Nucleus accumbens (tissue), 56 donors: ENCODE measurements at places on chromosomes 7 and 10.

DNA sequence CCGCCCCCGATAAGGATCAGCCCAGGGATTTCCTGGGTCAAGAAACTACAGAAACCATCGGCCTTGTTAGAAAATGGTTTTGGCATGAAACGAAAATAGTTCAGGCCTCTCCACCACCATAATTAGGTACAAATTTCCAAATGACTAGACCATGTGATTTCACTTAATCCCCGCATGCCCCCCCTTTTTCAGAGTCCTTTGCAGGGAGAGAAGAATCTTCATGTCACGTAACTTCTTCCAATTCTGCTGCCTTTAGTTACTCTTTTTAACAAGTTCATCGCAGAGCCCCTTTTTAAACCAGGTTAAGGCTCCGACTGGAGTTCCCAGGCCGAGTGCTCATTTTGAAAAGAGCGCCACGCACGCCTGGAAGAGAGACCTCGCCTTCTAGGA, 3.4 kb downstream of the PDGFA start:
- DNase-seq = no peak

DNA sequence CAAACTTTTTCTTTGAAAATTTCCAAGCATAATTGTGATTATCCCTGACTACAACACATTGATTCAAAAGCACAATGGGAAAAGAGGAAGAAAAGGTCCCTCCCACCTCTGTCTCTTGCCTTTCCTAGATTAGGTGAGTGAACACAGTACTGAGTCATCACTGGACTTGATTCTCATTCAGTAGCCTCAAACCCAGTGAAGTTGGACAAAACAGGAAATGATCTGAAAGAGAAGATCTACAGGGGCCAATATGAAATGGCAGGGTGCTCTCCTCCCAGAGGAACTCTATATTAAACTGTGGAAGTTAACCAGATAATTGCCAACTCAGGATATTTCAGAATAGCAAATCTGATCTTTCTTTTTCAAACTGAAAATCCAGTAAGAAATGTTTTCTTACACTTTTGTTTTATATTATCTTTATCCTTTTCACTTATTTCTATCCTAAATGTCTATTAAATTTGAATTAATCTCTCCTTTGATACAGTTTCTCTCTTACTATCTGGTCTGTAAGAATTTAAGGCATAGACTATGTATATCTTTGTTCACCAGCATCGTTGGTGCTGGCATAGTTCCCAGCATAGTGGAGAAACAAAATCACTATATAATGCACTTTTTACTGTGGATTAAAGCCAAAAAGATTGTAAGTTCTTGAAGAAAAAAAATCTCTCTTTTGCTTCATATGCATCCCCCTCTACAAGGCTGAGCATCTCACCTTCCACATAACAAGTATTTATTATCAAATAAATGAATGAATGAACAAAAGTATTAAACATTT, 41.4 kb upstream of the IKZF1 start:
- no peak for DNase-seq

DNA sequence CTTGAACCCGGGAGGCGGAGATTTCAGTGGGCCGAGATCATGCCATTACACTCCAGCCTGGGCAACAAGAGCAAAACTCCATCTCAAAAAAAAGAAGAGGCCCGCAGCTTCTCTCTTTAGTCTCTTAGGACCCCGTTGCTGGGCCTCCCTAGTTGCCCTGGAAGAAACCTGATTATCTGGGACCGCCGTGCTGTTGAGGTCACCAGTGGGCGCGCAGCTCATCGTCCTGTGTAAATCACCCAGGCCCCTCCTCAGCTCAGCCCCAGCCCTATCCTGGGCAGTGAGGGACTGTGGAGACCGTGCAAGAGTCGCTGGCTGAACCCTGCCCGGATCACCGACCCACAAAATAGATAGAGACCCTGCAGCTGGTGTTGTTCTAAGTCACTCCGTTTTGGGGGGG, 85.0 kb downstream of the UNCX start:
- no peak for DNase-seq

DNA sequence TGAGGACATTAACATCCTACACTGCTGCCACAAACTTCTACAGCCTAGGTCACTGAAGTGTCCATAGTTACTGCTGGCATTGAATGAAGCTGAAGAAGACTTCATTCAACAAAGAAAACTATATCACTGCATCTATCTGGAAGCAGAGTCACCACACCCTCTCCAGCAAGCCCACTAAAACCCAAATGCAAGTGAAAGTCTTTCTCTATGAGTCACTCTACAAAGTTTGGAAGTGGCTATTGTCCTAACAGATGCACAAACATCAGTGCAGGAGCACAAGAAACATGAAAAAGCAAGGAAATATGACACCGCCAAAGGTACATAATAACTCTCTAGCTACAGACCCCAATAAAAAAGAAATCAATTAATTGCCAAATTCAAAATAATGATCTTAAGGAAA, 43.5 kb upstream of the CAMK2B start:
- DNase-seq = no peak

DNA sequence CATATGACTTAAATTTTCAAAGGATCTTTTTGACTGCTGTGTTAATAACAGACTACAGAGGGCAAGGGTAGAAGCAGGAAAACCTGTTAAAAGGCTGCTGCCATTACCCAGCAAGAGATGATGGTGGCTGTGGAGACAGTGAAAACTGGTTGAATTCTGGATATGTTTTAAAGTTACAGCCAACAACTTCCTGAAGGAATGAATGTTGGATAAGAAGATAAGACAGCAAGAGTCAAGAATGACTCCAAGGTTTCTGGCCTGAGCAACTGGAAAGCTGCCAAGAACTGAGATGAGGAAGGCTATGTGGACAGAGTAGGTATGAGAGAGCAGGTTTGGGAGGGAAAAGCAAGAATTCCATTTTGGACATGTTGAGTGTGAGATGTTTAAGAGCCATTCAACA, 19.1 kb downstream of the CNOT4 start:
- DNase-seq = no peak

DNA sequence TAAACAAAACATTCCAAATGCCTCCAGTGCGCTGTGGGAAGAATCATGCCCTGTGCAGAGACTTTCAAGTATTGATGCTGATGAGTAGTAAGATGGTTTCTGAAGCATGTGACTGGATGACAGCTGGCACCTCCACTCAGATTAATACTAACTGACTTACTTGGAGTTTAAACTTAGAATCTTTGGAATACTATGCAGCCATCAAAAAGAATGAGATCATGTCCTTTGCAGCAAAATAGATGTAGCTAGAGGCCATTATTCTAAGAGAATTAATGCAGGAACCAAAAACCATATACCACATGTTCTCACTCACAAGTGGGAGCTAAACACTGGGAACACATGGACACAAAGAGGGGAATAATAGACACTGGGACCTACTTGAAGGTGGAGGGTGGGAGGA, 73.8 kb upstream of the CHCHD3 start:
- DNase-seq = no peak

DNA sequence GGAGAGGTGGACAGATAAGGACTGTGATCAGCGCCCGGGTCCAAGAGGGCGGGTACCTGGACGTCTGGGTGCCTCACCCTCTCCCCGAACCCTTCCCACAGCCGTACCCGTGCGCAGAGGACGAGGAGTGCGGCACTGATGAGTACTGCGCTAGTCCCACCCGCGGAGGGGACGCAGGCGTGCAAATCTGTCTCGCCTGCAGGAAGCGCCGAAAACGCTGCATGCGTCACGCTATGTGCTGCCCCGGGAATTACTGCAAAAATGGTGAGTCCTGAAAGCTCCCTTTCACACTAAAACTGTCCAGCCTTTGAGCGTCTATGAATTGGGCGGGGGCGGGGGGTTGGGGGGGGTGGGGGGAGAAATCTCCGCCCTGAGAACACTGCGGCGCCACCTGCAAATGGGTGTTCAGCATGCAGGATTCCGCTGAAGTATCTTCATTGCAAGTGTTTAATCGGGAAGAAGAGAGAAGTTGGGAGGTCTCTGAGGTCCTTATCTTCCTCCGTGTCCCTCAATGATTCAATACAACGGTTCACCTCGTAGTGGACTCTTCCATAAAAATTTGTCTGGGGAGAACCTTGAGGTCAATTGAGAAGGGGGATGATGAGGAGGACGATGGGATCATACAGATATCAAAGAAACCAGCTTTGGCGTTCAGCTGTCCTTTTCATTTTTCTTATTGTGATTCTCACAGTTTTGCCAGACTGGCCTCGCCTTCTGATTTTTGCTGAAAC, 906 bp downstream of the DKK1 start:
- DNase-seq = no peak

DNA sequence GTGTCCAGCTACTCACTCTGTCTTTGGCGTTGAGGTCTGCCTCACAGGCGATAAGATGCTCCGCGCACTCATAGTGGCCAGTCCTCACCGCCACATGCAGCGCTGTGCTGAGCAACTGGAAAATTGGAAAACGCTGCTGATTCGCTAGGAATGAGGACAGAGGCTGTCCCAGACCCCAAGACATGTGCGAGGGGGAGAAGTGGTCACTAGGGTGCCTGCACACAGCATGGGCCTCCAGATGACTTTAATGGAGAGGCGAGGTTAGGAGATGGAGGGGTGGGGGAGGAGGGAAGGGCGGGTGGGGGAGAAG, 5.2 kb downstream of the ANKRD1 start:
- no peak for DNase-seq

- no peak for DNase-seq
Observed at GRCh38 chr7:47803025-47803424, 145.2 kb downstream of the PKD1L1 start.

DNA sequence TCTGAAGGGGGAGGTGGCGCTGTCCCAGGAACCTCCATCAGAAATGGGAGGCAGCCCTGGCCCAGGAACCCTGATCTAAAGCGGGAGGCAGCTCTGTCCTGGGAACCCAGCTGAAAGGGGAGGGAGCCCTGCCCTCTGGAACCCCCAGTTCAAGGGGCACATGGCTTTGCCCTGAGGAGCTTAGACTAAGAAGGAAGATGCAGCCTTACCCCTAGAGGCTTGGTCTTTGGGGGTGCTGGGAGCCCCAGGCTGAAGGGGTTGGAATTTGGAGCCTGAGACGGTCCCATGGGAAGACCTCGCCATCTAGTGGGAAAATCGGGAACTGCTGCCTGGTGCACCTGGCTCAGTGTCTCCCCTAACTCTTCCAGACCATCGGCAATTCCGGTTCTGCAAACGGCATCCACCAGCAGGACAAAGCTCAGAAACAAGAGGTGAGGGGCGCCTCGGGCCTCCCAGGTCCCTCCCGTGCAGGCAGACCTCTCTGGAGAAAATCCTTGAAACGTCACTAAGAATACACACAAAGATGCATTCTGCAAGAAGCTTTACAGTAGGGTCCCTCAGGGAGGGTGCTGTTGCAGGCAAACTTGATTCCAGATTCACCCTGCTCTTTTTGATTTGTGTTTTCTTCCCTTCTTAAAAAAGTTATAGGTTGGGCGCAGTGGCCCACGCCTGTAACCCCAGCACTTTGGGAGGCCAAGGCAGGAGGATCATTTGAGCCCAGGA, 52.4 kb upstream of the GTF2IRD1 start:
- DNase-seq = peak; percentile 13

DNA sequence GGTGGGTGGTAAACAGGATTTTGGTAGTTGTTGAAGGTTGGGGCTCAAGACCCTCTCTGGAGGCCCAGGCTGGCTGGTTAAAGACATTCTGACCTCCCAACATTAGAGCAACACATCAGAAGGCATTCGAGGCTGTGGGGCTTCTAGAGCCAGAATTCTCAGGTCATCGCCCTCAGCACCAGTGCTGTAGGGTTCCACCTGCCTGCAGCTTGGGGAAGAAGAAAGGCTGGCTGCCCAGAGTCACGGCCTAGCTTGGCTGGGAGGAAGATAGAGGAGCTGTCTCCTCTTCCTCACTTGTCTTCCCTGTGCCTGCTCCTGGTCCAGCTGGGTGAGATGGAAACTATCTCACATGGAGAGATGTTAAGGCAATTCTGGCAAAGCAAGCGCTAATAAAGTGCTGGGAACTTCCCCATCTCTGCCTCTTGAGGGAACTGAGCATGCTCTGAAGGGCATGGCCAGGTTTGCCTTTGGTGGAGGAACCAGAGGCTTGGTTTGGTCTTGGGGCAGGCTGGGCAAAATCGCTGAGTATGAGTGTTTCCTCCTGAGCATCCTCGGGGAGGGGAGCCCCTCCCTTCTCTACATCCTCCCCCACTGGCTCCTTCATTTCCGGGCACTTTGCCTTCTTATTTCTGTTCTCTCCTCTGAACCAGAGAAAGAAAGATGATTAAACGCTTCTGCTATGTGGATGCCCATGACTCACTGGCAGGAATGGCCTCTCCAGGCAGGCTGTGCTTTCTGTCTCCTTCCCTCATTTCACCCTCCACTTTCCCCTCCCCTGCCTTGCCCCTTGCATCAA, 509.0 kb upstream of the PODXL start:
- DNase-seq = no peak
